H7 (cell line): ENCODE measurements at places on chromosomes 2 and 18. TPM values are rescaled to one million over a fixed set of nuclear protein-coding genes. Genes with fewer than 3 reads are reported as not detected.

DNA sequence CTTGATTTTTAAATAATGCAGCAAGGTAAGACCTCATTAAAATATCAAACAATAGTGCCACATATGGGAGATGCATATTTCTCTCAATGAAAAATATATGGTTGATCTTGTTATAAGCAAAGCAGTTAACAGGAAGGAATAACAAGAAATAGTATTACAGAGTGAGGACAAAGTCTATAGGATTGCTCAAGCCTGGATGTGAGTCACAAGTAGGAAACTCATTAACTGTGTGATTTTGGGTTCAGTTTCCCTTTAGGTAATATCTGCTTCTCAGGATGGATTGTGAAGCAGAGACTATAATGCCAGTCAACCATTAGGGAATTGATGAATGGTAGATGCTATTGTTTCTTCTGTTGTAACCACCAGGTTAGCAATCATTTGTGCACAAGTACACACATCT lies 42.9 kb upstream of the SPHKAP start:
- no peak for DNase-seq

GRCh38 chr2:127046579-127046978 lies 60.4 kb downstream of the BIN1 start:
- DNase-seq, result peak; percentile 44

GRCh38 chr2:219681694-219682300 lies 54.4 kb downstream of the SLC4A3 start:
- DNase-seq, result no peak

- no peak for DNase-seq
These were observed 28.2 kb downstream of the ACMSD start for GRCh38 chr2:134866498-134867099.

GRCh38 chr2:239598011-239598731 lies 197.4 kb upstream of the HDAC4 start:
- DNase-seq, result peak; percentile 24

DNA sequence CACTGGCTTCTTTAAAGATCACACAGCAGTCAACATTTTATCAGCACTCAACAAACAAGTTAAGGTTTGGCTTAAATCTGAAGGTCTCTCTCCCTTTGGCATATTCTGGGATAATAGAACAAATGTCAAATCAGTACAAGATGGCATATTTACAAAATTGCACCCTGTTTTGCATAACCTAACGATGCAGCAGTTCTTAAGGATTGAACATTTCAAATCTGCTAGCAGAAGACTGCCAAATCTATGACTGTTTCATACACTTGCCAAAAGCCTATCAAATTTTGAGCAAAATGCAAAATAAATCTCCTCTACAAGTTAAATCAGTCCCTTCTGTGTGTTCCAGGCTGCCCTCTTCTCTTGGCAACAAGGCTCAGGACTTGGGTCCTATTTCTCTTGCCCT lies 73.6 kb downstream of the DPP4 start:
- DNase-seq, result no peak

GRCh38 chr2:74951211-74951754 lies 7.2 kb upstream of the POLE4 start:
- DNase-seq, result no peak

DNA sequence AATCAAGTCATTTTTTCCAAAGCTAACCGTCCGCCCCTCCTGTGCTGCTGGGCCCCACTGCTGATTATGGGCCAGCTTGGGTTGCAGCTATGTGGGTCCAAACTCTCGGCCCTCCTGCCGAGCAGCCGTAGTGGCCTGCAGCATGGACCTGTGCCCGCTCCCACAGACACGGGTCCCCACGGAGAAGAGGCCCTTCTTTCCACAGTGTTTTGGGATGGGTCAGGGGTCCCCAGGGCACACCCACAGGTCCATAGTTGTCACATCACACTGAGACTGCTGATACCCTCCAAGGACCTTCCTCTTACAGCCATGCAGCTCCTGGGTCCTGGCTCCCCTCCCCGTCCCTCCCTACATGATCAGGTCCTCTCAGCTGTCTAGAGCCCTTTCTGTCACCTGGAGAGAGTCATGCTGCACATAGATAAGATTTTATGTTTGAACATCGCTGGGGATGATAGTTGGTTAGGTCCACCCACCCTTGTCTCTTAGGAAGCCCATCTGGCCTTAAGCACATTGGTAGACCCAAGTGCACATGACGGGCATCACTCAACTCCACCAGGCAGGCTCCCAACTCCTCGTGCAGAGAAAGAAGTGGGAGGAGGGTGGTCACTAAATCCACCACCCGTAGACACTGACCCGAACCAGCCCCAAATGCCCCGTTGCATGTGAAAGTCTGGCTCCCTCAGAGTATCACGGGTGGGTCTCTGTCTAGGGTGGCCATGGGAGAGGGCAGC lies 17.5 kb downstream of the GPR55 start:
- no peak for DNase-seq

GRCh38 chr2:6392966-6393365 lies 472.7 kb downstream of the CMPK2 start:
- no peak for DNase-seq

DNA sequence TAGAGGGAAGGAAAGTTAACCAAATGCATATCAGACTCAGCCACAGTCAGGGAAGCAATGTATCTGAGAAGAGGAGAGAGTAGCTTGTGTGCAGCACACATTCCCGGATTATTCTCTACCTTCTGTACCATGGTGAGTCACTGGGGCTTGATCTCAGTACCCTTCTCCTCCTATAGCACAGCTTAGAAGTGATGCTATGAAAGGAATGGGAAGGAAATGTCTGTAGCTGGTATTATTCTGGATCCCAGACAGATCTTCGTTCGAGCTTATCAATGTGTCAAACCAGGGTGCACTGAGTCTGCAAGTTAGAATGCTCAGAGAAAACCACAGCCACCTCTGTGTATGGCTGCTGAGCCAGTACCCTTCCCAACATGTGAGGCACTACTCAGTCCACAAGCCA lies 88.0 kb upstream of the NFU1 start:
- DNase-seq, result no peak

- no peak for DNase-seq
These were observed 38.8 kb downstream of the NRP2 start for GRCh38 chr2:205721057-205721449.

- peak; percentile 72 for DNase-seq
These were observed 52.6 kb downstream of the GNAL start for GRCh38 chr18:11741505-11742145.

GRCh38 chr2:139924070-139924469 lies 1143.9 kb upstream of the NXPH2 start:
- DNase-seq, result peak; percentile 5

GRCh38 chr2:138122891-138123290 lies 158.6 kb downstream of the HNMT start:
- no peak for DNase-seq

DNA sequence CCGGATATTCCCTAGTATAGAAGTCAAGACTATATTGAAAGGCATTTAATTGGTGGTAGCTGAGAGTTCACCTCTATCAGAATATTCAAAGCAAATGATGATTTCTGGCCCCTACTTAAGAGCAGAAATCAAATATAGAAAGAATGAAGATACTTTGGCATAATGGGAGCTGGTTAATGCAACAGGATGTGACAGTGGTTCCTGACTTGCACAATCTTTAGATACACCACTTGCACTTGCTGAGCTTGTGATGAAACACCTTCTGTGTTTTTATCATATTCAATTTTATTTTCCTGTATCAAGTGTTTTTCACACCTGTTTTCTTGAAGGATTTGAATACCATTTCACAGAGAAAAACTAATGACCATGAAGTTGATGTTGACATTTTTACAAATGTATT lies 124.1 kb upstream of the CDH19 start:
- no peak for DNase-seq

- no peak for DNase-seq
These were observed 152.3 kb upstream of the STON1 start for GRCh38 chr2:48377646-48378045.

Gene LIMS4
- total RNA-seq, result 0.07 TPM in 1 of 2 replicates, not detected in the other

Gene LIMS2
- total RNA-seq, result 0.33 and 1.4 TPM in 2 replicates

Gene DNAH7
- under 0.01 TPM in 1 of 2 replicates, not detected in the other for total RNA-seq

Gene ARHGAP15
- not detected in 2 replicates for total RNA-seq

Gene POTEC
- total RNA-seq, result not detected in 2 replicates

Gene MTX2
- total RNA-seq, result 45.1 and 59.6 TPM in 2 replicates

Gene ANO7
- 2.0 and 4.0 TPM in 2 replicates for total RNA-seq

Gene PCARE
- total RNA-seq, result not detected in 2 replicates

Gene EGR4
- 0.04 TPM in 1 of 2 replicates, not detected in the other for total RNA-seq

Gene MDH1B
- total RNA-seq, result 2.0 and 2.2 TPM in 2 replicates

Gene RIT2
- total RNA-seq, result 0.17 and 0.26 TPM in 2 replicates
